ENCODE measurements at places on chromosomes 5 and 9.

DNA sequence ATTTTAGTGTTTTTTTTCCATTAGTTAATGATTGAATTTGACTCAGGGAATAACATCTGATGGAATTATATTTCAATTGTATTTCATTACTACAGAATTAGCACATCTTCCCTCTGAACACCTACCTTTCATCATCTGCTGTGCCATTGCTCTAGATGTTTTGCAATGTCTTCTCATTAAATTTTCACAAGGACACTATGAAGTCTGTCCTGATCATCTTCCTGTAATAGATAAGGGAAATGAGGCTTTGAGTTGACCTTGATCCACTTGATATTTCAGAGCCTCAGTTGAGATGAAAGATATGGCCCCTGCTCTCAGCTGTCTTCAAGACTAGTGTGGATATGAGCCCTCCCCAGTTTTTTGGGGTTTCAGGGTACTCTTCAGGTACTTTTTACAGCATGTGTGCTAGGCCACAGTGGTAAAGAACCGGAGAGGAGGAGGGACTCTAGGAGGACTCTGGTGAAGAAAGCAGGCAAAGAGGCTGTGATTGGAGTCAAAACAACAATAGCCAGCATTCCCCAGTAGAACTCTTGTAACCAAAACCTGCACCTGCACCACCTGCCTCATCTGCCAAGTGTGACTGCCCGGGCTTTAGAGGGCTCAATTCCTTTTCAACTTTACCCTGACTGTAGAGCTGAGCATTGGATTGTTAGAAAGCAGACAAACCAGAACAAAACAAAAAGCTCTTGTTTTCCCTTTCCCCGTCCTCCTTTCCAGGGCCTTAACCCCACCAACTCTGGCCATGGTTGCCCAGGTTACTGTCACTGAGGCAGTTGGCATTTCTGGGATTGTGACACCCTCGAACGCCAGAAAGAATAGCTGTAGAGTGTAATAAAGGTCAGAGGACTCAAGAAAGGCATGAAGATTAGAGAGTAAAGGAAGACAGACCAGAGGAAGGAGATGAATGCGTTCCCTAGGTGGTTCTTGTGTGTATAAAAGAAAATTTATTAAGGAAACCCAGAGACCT is 56.3 kb downstream of the ERAP1 start:
- no peak for DNase-seq

GRCh38 chr9:130782886-130783530 is 52.0 kb upstream of the ABL1 start:
- DNase-seq: no peak

- no peak for DNase-seq
These were observed 105.7 kb downstream of the SPOCK1 start for GRCh38 chr5:137393196-137393993.

DNA sequence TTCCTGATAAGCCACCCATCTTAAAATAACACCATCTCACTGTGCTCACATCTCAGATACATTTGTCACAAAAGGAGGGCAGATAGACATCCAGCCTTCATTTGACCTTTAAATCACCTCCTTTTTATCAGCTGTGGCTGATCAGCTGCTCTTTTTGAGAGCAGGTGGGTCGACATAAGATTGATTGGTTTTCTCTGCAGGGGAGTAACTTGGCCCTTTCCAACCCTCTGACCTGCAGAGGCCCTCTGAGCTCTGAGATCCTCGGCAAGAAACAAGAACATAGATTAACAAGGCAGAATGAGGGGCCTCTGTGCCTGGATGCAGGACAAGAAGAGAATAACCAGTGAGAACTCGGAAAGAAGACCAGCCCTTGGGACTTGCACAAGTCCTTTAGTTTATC is 33.5 kb upstream of the GLRA1 start:
- no peak for DNase-seq

DNA sequence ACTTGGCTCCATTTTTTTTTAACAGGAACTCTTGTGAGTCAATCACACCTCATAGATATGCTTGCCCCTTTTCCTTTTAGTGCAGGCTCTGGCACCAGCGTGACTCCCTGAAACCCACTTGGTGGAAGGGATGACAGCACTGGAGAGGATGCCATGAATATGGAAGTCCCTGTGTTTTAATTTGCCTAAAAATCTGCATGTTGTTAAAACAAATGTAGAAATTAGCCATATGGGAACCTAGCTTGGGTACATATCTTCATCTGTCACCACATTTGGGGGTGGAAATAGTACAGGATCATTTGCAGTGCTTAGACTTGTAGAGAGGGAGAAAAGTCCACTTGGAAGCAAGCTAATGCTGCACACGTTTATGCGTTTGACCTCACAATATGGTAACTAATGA is 179.0 kb downstream of the EBF1 start:
- no peak for DNase-seq

Measured in PC-9 (cell line).